Astrocyte (in vitro differentiated cells and primary cell): ENCODE measurements at places on chromosomes 6 and 20. TPM values are rescaled to one million over a fixed set of nuclear protein-coding genes. Genes with fewer than 3 reads are reported as not detected.

DNA sequence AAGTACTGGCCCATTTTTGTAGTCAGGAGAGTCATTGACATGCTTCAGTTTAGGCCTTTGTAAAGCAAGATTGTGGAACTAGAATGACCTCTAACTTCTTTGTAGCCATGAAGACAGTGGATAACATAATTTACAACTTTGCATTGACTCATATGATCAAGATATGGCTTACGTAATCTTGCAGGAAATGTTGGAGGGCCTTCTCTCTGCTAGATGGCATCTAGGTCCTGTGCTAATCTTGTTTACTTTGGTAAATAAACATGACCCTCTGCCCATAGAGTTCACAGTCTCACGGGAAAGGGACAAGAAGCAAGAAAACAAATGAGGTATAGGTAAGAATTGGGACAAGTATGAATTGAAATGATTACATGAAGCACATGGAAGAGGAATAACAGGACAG, 355.2 kb upstream of the ARID1B start:
- no peaks in the 10 kb centered on the region for H3K36me3 ChIP-seq
- peaks cover 22% of the 10 kb centered on the region for H3K4me1 ChIP-seq
- H3K27me3 ChIP-seq, result no peaks in the 10 kb centered on the region

SNAP25 gene
- total RNA-seq, result 3.9 and 5.2 TPM in 2 replicates

DNA sequence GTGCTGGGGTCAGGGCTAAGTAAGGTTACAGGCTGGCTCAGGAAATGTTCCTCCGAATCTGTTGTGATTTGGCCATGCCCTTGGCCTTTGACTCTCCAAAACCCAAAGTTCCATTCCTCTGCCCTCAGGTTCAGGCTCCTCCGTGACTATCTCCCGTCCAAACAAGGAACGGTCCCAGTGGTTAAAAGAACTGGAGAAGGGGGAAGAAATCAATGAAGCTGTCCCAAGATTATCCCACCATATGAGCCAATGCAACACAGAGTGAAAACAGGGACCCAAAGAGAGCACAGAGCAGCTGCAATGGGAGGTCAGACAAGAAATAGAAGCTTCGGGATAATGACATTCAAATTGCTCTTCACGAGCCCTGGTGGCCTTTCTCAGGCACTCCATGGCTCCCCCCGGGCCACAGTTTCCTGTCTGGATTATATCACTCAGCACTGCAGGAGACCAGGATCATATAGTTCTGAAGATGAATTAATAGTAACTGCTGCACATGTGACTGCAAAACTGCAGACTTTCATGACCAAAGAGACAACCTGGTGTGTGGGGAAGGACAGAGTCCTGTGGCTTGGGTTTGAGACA, 211.3 kb downstream of the ZNF217 start:
- H3K4me1 ChIP-seq, result no peaks in the 10 kb centered on the region
- no peaks in the 10 kb centered on the region for H3K27me3 ChIP-seq
- no peak for DNase-seq
- no peak overlapping the region for H3K4me3 ChIP-seq

DNA sequence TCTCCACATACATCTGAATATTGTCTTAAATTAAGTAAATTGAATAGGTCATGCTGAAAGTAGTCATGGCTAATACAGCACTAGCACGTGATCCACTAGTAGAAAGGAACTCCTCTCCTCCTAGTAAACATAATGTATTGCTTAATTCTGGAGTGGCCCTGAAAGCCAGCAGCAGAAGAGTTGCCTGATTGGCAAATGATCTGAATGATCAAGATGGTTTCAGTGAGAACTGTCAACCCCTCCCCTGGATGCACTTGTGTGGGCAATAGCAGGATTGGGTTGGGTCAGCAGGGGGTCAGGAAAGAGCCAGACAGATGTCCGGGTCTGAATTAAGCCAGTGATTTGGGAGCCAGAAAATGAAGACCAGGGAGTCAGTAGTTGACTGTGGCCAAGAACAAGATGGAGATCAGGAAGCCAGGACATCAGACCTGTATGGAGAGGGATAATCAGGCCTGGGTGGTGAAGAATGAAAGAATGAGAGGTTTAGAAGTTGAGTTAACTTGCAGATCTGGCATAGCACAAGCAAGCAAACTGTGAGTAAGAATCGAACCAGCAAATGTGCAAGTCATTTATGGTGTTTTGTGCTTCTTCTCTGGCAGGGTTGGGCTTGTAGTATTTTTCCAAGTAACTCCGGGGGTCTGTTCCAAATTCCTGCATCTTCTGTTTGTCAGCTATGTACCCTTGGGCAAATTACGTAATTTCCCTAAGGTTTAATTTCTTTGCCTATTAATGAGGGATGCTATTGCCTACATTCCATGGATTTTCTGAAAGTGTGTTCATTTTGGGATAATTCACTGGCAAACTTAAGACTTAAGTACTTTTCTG, 304.9 kb downstream of the CD109 start:
- no peaks in the 10 kb centered on the region for H3K4me1 ChIP-seq
- no peak overlapping the region for H3K4me3 ChIP-seq
- no peaks in the 10 kb centered on the region for H3K27me3 ChIP-seq
- H3K36me3 ChIP-seq, result no peaks in the 10 kb centered on the region
- no peak for DNase-seq
- H3K27ac ChIP-seq, result no peak overlapping the region

DNA sequence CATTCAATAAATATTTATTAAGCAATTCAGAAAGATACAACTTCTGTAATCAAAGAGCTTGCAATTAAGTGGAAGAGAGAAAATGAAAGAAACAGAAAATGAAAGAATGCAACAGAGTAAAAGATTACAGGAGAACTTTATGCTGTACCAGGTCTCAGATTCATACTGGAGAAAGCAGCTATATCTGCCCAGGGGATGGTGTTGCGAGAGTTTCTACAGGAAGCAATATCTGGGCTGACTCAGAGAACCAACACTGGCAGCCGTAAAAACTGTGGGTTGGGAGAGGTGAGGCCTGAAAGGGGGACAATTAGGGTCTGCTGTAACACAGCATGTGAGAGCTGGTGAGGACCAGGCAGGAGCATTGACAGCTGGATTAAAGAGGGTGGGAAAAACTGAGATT, 256.7 kb upstream of the TCF21 start:
- H3K27me3 ChIP-seq, result no peaks in the 10 kb centered on the region
- no peak overlapping the region for H3K4me3 ChIP-seq
- H3K27ac ChIP-seq, result no peak overlapping the region
- H3K36me3 ChIP-seq, result no peaks in the 10 kb centered on the region
- DNase-seq, result peak; percentile 32

- peak; percentile 55 for DNase-seq
- H3K36me3 ChIP-seq, result no peaks in the 10 kb centered on the region
- peak overlapping the region; percentile 60 for H3K4me3 ChIP-seq
- H3K27ac ChIP-seq, result no peak overlapping the region
These were observed 1.0 kb downstream of the CALHM6 start for GRCh38 chr6:116461932-116462885.

- peak; percentile 69 for DNase-seq
- H3K4me1 ChIP-seq, result peaks cover 16% of the 10 kb centered on the region
- no peaks in the 10 kb centered on the region for H3K27me3 ChIP-seq
- H3K36me3 ChIP-seq, result no peaks in the 10 kb centered on the region
- H3K4me3 ChIP-seq, result peak overlapping the region; percentile 97
These were observed 1.5 kb upstream of the HMGN4 start for GRCh38 chr6:26536571-26537159.

SEMG1 gene
- not detected in 2 replicates for total RNA-seq

- H3K4me3 ChIP-seq, result no peak overlapping the region
- H3K27me3 ChIP-seq, result no peaks in the 10 kb centered on the region
- H3K4me1 ChIP-seq, result no peaks in the 10 kb centered on the region
- H3K27ac ChIP-seq, result no peak overlapping the region
- no peaks in the 10 kb centered on the region for H3K36me3 ChIP-seq
These were observed 725.0 kb upstream of the HS3ST5 start for GRCh38 chr6:115067690-115068447.

DNA sequence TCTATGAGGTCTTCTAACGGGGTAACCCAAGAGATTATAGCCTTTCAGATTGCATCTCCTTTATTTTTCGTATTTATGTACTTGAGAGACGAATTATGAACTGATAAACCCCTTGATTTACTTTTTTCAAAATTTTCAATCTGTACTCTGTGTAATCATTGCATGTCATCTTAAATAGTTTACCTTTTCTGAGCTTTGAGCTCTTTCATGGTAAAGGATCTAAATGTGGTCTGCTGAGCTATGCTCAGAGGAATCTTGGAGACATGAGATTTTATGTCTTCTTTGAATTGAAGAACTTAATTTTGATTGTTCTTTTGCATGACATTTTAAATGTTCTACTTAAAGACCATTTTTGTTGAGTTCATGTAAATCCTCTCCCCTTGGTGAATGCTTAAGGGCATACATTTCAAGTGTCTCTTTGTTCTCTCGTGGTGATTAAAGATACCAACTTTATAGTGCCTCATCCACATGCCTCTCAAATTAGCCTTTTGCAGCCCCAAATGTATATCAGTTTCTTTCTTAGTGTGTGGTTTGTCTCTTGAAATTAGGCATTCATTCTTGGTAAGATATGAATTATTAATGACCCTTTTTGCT, 116.3 kb upstream of the SCGN start:
- no peaks in the 10 kb centered on the region for H3K36me3 ChIP-seq
- no peaks in the 10 kb centered on the region for H3K27me3 ChIP-seq
- no peak overlapping the region for H3K4me3 ChIP-seq
- no peak overlapping the region for H3K27ac ChIP-seq

- H3K4me3 ChIP-seq, result no peak overlapping the region
- H3K36me3 ChIP-seq, result no peaks in the 10 kb centered on the region
- no peaks in the 10 kb centered on the region for H3K27me3 ChIP-seq
- H3K4me1 ChIP-seq, result no peaks in the 10 kb centered on the region
- no peak for DNase-seq
These were observed 39.7 kb upstream of the ZFP64 start for GRCh38 chr20:52231230-52231746.
